ENCODE measurements at places on chromosomes 12 and 14.
A peak's percentile ranks its signal among the peaks of the same experiment; 100 is the strongest.

GRCh38 chr12:26028953-26029735, 70.7 kb downstream of the RASSF8 start:
- DNase-seq, result no peak

- no peak for DNase-seq
These were observed at the start of gene KRT74 for GRCh38 chr12:52573743-52574142. Gene KRT74 (minus strand): TSS chr12:52573843. CDS start chr12:52573777, 66 bp downstream.

DNA sequence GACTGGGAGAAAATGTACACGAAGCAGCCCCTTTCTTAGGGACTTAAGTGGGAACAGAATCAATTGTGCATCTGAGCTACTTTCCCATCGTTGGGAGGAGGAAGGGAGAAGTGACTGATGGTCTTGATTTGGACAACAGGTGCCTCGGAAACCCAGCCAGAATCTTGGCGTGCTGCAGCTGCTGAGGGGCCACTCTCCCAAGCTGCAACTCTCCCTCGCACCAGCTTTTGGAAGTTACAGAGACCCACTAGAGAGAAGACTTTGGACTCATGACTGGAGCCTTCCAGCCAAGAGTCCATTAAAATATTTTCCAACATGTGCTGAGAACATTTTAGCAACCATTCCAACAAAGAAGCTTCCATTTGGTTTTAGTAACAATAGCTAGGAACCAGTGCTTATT, 52.3 kb downstream of the GNS start:
- no peak for DNase-seq

GRCh38 chr12:46785382-46785781, 40.4 kb downstream of the SLC38A4 start:
- DNase-seq, result no peak

DNA sequence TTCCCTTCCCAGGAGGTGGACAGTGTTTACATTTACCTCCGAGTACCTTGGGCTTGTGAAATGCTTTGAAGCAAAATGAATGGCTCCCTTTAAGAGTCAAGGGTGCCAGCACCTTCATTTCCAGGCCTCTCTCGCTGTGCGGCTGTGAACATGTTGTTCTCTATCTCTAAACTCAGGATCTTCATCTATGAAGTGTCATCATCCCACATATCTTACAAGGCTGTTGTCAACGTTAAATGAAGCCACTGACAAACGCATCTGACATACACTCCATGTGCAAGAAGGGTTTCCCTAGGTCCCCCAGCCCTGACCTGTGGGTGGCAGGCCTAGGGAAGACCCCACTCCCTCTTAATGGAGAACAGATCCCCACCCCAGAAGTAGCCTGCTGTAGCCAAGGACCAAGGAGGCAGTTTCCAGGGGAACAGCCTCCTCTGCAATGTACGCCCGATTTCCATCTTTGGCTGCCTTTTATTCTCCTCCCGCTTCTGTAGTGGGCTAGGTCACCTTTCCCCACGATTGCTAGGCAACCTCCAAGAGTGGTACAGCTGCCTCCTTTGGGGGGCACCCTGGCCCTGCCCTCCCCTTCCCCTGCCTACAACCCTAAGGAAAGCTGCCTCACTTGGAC, 7.6 kb downstream of the ACTN1 start:
- DNase-seq, result no peak

DNA sequence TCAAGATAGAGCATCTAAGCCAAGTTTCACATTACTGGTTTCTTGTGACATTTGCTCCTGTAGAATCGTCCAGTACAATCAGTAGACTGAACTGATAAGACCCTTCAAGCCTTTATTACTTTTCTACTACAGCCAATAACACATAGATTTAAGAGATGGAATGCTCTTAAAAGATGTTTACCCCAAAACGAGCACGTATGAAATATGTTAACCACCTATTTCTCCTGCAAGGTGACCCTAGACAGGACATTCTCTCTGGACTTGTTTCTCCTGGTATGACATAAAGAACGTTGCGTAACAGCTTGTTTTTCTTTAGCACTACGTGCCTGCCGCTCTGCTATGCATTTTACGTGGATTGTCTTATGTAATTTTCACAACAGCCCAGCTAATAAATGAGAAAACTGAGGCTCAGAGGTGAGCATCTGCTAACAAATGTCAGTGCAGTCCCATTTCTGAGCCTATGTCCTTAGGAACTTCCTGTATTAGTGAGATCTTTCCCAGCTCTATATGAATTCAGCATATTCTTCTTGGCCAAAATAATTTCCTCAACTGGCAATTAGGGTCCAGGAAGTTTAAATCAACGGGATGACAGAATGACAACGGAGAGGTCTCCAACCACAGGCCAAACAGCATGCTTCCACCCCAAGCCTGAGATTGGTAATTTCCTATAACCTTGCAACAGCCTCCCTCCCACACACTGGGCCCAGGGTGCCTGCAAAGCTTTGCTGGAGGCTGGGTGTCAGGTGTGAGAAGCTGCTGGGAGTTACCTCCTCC, 3.7 kb downstream of the NFKBIA start:
- peak; percentile 73 for DNase-seq

- no peak for DNase-seq
These were observed 29.0 kb downstream of the SERPINA11 start for GRCh38 chr14:94423453-94424056.

- no peak for DNase-seq
These were observed 57.2 kb downstream of the EPS8 start for GRCh38 chr12:15731940-15732339.

DNA sequence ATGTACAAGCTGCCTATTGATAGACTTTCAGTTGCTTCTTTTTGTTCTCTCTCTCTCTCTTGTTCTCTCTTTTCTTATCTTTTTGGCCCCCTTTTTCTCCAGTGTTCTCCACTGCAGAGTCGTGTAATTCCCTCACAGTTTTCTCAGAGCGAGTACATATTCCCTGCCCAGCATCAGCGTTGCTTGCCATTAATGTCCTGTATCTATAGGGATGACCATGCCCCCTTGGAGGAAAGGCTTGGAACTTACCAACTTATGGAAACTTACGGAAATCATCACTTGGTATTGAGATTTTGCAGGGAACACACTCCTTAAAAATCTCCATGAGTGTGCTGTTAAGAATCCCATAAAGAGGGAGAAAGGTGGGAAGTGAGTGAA, 14.3 kb upstream of the COL2A1 start:
- DNase-seq, result no peak

DNA sequence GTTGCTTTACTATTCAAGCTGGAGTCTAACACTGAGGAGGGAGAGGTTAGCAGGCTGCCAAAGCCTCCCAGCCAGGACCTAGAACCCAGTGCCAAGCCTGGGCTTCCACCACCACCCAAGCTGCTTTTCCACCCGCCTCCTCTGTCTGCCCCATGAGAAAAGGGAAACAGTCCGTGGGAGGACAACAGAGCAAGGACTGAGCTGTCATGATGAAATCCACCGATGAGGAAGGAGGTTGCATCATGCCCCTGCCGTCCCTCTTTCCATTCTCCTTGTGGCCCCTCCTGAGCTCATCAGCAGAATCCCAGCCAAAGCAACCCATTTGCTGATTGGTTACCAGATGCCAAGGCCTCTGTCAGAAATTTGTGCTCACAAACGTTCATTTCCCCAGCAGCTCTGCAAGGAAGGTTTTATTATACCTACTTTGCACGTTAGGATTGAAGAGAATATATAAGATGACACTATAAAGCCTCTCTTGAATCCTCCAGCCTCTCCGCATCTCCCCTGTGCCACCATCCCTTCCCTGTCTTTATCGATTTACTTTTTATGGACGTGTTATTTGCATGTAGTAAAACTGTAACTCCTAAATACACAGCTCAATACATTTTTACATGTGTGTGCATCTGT, 6.3 kb upstream of the SERPINA1 start:
- no peak for DNase-seq

DNA sequence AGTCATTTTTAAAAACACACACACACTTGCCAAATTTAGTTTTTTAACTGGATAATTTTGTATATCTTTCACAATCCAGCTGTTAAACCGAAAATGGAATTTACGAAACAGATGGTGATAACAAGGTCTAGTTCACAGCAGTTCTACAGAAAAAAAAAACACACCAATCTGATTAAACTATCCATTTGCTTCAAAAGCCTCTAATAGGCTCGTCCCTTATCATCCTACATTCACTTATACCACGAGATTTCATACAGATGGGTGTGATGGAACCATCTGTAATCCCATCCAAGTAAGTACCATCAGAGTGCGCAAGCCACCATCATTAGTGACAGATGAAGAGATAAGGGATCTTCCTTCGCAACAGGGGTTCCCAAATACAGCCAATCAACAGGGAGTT, 20.1 kb downstream of the GCH1 start:
- no peak for DNase-seq

DNA sequence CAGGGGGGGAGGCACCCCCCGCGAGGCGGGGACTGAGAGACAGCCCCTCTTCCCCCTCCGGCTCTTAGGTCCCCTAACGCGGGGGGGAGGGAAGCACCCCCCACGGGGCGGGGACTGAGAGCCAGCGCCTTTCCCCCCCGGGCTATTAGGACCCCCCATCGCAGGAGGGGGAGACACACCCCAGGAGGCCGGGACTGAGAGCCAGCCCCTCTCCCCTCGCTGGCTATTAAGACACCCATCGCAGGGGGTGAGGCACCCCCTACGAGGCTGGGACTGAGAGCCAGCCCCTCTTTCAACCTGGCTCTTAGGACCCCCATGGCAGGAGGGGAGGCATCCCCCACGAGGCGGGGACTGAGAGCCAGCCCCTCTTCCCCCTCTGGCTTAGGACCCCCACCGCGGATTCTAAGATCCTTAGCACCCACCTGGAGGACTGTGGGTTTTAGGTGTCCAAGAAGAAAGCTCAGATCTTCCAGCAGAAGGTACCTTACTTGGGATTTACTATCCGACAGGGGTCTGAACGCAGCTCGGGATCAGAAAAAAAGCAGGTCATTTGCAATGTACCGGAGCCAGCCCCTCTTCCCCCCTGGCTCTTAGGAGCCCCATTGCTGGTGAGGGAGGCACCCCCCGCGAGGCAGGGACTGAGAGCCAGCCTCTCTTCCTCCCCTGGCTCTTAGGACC, 197.8 kb upstream of the PZP start:
- no peak for DNase-seq

DNA sequence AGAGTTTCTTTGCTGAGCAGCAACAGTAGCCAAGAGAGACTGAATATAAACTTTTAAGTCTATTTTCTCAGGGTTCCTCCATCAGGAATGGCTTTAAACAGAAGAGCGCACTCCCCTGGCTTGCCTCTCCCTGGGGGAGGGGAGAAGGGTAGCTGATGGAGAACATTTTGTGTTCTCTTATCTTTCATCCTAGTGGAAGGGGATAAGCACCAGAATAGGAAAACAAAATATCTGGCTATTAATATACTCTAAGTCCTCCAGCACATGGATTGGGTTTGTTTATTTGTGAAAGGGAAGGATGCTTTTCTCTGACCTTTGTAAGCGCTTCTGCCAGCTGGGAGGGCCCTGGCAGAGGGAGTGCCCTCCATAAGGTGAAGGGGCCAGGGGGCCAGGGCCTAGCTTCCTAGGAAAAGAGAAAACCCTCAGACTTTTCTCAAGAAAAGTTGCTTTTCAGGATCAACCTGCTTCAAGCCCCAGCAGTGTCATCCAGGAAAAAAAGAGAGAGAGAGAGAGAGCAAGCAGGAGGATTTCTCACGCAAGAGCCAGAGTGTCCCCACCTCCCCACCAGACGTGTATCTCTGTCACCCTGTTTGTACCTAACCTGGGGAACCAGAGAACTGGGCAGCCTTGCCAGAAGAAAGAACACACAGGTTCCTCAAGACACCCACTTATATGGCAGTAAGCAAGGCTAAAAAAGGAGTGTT, 34.3 kb upstream of the ATP2A2 start:
- DNase-seq, result no peak

DNA sequence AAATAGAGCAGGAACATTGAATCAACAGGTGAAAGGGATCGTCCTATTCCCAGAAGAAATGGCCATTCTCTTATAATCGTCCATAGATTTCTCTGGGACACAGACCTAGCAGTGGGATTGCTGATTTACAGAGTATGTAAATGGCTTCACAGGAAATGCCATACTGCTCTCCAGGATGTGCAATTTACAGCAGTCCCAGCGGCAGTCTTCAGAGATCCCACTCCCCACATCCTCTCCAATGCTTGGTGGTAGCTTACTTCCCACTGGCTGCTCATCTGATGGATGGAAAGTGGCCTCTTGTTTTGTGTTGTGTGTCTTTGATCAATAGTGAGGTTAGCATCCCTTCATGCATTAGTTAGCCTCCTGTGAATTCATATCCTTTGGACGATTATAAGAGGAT, 58.1 kb upstream of the PRMT8 start:
- no peak for DNase-seq

DNA sequence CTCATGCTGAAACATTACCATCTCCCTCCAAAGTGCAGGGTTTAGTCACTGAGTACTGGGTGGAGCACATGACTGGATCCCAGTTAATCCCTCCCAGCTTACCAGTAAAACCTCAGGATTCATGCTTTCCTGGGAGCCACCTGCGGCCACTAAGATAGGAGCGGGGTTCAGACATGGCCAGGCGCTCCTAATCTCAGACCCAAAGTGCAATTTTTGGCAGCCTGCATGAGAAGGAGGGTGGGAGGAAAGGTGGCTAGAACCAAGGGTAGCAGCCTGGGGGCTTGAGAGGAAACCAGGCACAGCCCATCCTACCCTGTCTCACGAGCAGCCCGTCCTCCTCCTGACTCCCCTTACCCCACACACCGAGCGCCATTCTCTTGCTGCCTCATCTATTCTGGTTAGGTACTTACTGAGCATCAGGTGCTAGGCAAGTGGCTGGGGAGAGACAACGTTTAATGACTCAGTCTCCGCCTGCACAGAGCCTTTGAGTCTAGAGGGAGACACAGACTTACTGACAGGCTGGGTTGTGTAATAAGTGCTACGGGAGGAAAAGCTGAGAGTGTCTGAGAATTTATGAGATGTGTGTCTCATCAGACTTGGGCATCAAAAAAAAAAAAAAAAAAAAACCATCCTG, 9.9 kb downstream of the GPRC5A start:
- peak; percentile 26 for DNase-seq

Measured in activated naive CD4-positive, alpha-beta T cell treated with anti-CD3 and anti-CD28 coated beads, Interleukin-2, amount 50 U/mL, for 16 hours (primary cell).